ENCODE measurements at places on chromosomes 5 and 9.
A peak's percentile ranks its signal among the peaks of the same experiment; 100 is the strongest.

DNA sequence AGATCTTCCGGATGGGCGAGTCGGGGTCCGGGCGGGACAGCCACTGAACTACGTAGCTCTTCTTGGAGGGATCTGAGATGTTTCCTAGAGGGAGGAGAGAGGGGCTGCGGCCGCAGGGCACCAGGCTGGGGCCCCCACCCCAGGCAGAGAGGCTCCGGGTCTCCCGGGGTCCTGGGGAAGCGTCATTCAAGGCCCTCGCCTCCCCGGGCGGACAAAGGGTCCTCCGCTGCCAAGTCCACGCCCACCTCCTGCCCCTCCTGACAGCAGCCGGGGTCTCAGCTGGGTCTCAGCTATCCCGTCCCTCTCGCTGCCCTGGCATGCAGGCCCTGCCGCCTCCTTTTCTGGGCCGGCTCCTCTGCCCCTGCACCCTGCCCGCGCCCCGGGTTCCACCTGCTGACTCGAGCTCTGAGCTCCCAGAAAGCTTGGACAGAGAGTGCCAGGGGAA is 61.5 kb downstream of the ZNF354C start:
- no peak for DNase-seq

DNA sequence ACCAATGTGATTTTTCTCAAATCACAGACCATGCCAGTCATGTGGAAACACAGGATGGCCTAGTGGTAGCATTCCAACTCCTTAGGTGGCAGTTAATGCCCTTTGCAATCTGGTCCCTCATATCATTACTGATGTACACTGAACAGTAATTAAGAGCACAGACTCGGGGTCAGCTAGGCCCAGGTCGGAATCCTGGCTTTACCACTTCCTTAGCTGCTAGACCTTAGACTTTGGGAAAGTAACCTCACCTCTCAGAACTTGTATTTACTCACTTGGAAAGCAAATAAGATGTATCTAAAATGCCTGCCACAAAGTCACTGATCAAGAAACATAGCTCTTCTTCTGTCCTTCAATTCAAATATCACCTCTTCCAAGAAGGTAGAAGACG is 112.8 kb downstream of the MAPKAP1 start:
- no peak for DNase-seq

- no peak for DNase-seq
Measured at GRCh38 chr9:125099816-125100215, 43.5 kb downstream of the SCAI start.

GRCh38 chr5:140107312-140108092 is 6.4 kb upstream of the PURA start:
- DNase-seq: peak; percentile 94

- no peak for DNase-seq
Measured at GRCh38 chr5:318341-318897, 3.1 kb upstream of the AHRR start.

DNA sequence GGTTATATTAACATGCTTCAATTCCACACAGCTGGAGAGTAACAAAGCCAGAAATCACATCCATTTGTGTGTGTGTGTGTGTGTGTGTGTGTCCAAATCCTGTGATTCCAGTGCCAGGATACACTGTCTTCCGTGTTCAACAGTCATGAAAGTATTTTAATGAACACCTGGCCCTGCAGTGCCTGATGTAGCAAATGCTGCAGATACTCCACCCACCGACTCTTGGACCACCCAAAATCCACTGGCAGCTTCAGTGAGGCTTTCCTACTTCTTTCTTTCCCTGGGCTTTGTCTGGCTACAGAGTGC is 13.1 kb upstream of the INSYN2B start:
- DNase-seq: no peak

DNA sequence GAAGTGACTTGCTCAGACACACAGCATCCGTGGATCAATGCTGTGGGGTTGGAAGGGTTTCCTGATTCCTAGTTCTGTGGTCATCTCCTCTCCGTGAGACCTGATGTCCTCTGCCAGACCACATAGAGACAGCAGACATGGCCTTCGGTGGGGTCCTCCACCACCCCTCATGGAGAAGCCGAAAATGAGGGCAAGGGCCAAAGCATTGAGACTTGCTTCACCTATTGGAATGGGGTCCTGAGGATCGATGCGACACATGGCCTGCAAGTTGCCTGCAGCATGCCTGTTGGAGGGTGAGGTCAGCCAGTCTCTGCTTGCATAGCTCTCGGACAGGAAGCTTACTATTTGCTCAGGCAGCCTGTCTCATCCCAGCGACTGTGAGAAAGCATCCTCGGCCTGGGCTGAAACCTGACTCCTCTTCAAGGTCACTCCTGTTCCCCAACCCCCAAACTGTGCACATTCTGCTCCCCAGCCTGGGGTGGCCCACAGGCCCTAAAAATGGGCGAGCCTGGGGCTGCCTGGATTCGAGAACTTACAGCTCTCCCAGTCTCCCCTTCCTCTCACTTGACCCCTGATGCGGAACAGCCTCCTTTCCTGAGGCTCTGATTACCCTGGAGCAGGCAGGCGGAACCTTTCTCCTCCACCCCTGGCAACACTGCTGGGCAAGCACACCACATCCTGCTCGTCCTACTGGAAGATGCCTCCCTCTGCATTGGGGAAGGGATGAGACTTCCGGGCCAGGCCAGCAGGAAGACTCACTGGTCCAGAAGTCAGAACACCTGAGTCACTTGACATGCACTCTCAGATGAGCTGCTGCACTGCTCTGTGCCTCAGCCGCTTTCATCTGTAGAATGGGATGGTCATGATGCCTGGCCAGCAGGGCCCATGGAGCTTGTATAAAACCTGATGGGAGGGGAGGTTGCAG is 186.9 kb downstream of the RGS3 start:
- no peak for DNase-seq

- DNase-seq: no peak
Measured at GRCh38 chr5:5340206-5340729, 82.2 kb upstream of the ICE1 start.

Measured in central memory CD4-positive, alpha-beta T cell (primary cell).